ENCODE measurements at places on chromosomes 16 and 17. TPM values are rescaled to one million over a fixed set of nuclear protein-coding genes. Genes with fewer than 3 reads are reported as not detected.

DNA sequence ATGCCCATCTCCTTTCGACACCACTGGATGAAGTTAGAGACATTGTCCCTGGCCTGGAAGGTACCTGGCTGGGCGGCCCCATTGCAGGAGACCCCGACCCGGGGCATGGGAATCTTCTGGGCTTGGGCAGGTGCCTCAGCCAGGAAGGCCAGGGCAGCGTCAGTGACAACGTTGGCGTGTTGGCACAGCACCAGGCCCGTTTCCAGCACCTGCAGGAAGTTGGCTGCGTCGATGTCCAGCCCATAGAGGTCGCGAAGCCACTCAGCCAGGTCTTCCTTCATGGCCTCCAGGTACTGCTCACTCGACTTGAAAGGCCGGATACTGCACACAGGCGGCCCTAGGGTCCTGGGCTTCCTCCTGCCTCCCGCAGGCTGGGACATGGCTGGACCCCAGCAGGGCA is 568 bp downstream of the GAS2L2 start:
- DNase-seq: no peak
- no peaks in the 10 kb centered on the region for H3K36me3 ChIP-seq

DNA sequence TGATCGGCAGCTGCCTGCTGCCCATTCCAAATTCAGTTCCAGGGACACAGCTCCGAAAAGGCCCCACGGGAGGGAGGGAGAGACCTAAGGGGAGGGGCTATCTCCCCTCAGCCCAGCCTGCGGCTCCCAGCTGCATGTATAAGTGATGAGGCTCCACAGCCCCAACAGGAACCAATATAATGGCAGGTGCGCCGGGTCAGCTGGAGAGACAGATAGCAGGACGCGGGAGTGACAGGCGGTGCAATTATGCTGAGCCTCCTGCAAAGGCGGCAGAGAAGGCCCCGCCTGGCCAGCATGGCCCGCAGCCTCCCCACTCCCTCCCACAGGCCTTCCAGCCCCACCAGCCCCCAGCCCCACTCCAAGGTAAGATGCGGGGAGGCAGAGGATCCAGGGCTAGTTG is 8.1 kb upstream of the C1QL1 start:
- no peak overlapping the region for H3K27ac ChIP-seq
- H3K27me3 ChIP-seq: peaks cover 10% of the 10 kb centered on the region
- H3K4me1 ChIP-seq: peaks cover 16% of the 10 kb centered on the region
- no peak overlapping the region for H3K4me3 ChIP-seq

- H3K4me3 ChIP-seq: no peak overlapping the region
- no peaks in the 10 kb centered on the region for H3K27me3 ChIP-seq
- DNase-seq: peak; percentile 79
- no peak overlapping the region for H3K27ac ChIP-seq
- H3K4me1 ChIP-seq: no peaks in the 10 kb centered on the region
Measured at GRCh38 chr17:3935140-3935542, 18.9 kb upstream of the P2RX1 start.

- H3K4me3 ChIP-seq: no peak overlapping the region
- no peaks in the 10 kb centered on the region for H3K4me1 ChIP-seq
- no peak overlapping the region for H3K27ac ChIP-seq
- H3K36me3 ChIP-seq: no peaks in the 10 kb centered on the region
Measured at GRCh38 chr16:64586781-64587180, 535.1 kb downstream of the CDH11 start.

ST6GALNAC2 gene
- 1.3 TPM for polyA plus RNA-seq

DNA sequence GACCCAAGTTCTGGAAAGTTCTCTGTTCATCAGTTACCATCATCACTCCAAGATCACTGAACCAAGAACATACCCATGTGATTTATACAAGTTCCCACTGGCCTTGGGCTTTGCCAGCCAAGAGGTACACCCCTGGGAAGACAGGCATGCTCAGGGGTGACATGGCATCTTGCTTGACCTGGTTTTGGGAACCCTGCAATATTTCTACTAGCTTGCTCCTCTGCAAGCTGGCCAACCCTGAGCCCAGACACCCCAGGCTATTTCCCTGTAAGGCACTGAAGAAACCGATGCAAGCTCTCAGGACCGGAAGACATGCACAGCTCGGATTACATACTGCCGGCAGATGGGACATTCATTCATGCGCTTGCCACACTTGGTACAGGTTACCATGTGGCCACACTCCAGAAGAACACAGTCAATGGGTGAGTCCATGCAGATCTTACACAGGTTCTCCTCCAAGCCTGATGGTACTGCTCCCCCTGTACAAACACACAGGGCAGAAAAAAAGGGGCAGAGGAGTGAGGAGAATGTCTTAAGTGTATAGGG is 31.4 kb downstream of the LIG3 start:
- H3K4me3 ChIP-seq: no peak overlapping the region
- H3K36me3 ChIP-seq: peaks cover 7% of the 10 kb centered on the region
- no peaks in the 10 kb centered on the region for H3K27me3 ChIP-seq

DNA sequence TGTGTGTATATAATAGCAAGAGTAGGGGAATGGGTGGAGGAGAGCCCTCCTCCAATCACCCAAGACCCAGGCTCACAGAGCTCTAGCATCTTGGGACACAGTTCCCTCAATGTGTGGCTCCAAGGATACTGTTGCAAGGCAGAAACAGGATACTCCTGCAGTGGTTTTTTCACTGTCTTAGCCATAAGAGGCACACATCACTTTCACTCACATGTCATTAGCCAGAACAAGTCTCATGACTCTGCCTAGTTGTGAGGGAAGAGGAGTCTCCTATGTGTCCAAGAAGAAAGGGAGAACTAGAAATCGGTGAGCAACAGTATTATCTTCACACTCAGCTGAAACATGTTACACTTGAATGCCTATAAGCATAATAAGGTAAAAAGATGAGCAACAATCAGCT is 11.1 kb upstream of the NUDT7 start:
- H3K27ac ChIP-seq: no peak overlapping the region
- DNase-seq: no peak
- no peaks in the 10 kb centered on the region for H3K4me1 ChIP-seq
- H3K4me3 ChIP-seq: no peak overlapping the region
- no peaks in the 10 kb centered on the region for H3K36me3 ChIP-seq

NUPR1 gene
- polyA plus RNA-seq: 22.2 TPM

GRCh38 chr16:27202923-27203506 is 311 bp upstream of the KDM8 start:
- peaks cover 5% of the 10 kb centered on the region for H3K4me1 ChIP-seq
- H3K27me3 ChIP-seq: peaks cover 4% of the 10 kb centered on the region
- peak overlapping the region; percentile 87 for H3K27ac ChIP-seq
- H3K4me3 ChIP-seq: peak overlapping the region; percentile 70
- H3K36me3 ChIP-seq: no peaks in the 10 kb centered on the region

DYNLL2 gene
- polyA plus RNA-seq: 22.7 TPM

GRCh38 chr17:21020622-21021021 is 22.2 kb downstream of the USP22 start:
- H3K27ac ChIP-seq: no peak overlapping the region
- H3K27me3 ChIP-seq: no peaks in the 10 kb centered on the region
- no peak overlapping the region for H3K4me3 ChIP-seq
- H3K4me1 ChIP-seq: peaks cover 11% of the 10 kb centered on the region

GRCh38 chr17:1482680-1483079 is 9.8 kb downstream of the MYO1C start:
- H3K4me1 ChIP-seq: peaks cover 13% of the 10 kb centered on the region
- H3K36me3 ChIP-seq: peaks cover 34% of the 10 kb centered on the region
- no peak overlapping the region for H3K27ac ChIP-seq
- no peaks in the 10 kb centered on the region for H3K27me3 ChIP-seq

DNA sequence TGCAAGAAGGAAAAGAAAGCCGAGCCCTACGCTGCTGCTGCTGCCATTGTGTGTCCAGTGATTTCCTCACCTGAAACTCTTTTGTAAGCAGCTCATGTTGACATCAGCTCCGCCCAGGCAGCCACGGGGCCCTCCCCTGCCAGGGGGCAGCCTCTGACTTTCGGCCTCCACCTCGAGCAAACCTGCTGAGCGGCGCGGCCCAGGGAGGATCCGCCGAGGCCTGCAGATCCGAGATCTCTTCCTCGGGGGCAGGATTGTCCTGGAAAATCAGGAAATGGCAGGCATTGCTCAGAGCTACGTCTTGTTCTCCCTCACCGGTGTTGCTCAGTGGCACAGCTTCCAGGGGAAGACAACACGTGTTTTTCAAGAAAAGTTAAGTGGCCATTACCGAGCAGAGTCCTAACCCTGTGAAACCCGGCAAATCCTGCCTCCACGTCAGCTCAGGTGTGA is 35.6 kb upstream of the ZNF750 start:
- H3K4me3 ChIP-seq: no peak overlapping the region
- peaks cover 4% of the 10 kb centered on the region for H3K36me3 ChIP-seq
- H3K27ac ChIP-seq: no peak overlapping the region

- H3K4me1 ChIP-seq: no peaks in the 10 kb centered on the region
- no peaks in the 10 kb centered on the region for H3K27me3 ChIP-seq
- no peak overlapping the region for H3K4me3 ChIP-seq
- H3K27ac ChIP-seq: no peak overlapping the region
Measured at GRCh38 chr17:73654241-73654640, 10.0 kb upstream of the SDK2 start.

Data from fibroblast of lung (primary cell).